Nephron progenitor cell (in vitro differentiated cells): ENCODE measurements at places on chromosomes 11 and 22.

DNA sequence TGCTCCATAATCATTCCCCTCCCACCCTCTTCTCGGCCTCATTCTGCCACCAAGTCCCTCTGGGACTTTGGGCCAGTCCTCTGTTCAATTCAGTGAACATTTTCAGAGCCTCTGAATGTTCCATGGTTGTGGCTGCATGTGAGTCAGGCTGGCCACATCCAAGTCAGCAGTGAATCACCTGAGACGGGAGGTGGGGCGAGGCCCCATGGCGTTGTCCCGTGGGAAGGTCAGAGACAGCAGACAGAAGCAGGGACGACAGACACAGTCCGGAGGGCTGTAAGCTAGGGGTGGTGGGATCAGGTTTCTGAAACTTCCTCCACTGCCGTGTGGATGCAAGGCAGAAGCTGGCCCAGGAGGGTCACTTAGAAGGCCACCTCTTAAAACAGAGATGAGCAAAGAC, 324.8 kb downstream of the MN1 start:
- DNase-seq = peak; percentile 53

DNA sequence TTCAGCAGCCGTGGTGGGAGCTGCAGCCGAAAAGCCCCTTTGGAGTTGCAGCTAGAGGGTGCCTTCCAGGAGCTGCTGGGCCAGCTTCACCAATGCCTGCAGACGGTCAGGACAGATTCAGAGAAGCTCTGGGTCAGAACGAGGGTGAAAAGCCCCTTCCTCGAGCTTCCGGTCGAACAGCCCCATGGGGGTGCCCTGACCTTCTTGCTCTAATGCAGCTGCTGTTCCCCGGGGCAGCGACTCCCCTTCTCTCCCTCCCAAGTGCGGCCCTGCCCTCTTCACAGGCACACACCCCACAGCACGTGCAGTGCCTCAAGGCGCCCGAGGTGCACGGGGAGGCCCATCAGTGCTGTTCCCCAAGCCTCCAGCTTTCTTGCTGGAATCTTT, 9.6 kb upstream of the IFITM3 start:
- no peak for DNase-seq

- DNase-seq = no peak
Observed at GRCh38 chr11:86201371-86201884, 43.1 kb upstream of the EED start.

GRCh38 chr22:20606041-20606783, 98.8 kb downstream of the MED15 start:
- peak; percentile 63 for DNase-seq

GRCh38 chr11:96094156-96094555, 170.2 kb upstream of the MTMR2 start:
- DNase-seq = no peak
